A172 (cell line): ENCODE measurements at places on chromosomes 7 and 10.

- no peak for DNase-seq
These were observed 346.4 kb downstream of the PCLO start for GRCh38 chr7:82816272-82816671.

DNA sequence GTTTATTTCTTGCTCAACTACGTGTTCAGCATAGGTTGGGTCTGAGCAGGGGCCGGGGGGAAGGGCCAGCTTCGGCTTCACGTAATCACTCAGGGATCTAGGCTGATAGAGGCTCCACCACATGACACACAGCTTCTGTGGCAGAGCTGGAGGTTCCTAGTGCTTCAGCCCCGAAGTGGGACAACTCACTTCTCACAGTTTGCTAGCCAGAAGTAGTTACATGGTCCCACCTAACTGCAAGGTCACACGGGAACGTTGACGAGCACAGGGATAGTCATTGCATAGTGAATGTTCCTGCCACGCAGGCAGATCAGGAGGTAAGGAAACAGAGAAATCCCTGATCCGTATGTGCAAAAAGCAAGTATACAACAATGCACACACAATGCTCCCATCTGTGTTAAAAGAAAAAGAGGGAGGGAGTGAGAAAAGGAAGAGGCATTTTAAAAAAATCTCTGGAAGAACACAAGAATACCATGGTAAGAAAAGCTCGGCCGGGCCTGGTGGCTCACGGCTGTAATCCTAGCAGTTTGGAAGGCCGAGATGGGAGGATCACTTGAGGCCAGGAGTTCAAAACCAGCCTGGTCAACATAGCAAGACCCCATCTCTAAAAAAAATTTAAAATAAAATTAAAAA is 16.9 kb downstream of the SMURF1 start:
- no peak for DNase-seq

GRCh38 chr7:33582104-33582503 is 323.2 kb upstream of the BMPER start:
- no peak for DNase-seq

- DNase-seq = no peak
These were observed 4.3 kb upstream of the KAT6B start for GRCh38 chr10:74822101-74822500.

- DNase-seq = no peak
These were observed 32.6 kb downstream of the VSTM4 start for GRCh38 chr10:49082766-49083165.

DNA sequence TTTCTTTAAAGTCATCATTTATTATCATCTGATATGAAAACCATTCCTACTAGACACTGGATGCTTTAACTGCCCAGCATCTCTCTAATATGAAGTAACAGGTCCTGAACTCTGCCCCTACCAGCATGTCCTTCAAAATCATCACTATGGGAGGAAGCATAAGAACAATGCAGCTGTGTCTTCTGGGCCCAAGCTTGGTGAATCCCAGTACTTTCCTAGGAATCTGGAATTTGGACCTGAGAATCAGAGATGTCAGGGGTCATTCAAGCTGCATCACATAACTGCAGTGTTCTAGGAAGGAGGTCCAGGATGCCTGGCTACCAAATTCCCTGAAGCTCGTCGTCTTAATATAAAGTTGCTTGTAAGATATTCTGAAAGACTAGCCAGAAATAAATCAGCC is 182.7 kb downstream of the AHR start:
- no peak for DNase-seq

- no peak for DNase-seq
These were observed 441.4 kb downstream of the CNTNAP2 start for GRCh38 chr7:146557971-146558469.

- DNase-seq = no peak
These were observed 314.5 kb upstream of the SEMA3C start for GRCh38 chr7:81233208-81233940.

- peak; percentile 38 for DNase-seq
These were observed 83.8 kb upstream of the GPR26 start for GRCh38 chr10:123582084-123582989.

DNA sequence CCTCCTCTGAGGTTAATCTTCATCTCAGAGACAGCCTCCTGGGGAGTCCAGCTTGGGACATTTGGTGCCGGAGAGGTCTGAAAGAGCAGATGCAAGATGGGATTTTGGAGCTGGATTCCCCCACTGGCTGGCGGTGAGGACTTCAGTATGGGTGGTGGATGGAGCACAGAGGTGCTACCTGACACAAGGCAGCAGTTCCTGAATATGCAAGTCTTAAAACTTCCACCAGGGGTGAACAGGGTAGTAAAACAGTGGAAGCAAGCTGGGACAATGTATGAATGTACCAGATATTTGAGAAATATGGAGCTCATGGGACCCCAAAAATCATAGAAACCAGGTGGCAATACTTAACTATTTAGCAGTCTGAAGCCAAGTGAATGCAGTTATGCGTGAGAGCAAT is 4.8 kb upstream of the TAF3 start:
- no peak for DNase-seq

- DNase-seq = no peak
These were observed 79.4 kb upstream of the FEZF1 start for GRCh38 chr7:122383934-122384333.

- DNase-seq = no peak
These were observed 80.7 kb downstream of the MMRN2 start for GRCh38 chr10:86876748-86877147.

DNA sequence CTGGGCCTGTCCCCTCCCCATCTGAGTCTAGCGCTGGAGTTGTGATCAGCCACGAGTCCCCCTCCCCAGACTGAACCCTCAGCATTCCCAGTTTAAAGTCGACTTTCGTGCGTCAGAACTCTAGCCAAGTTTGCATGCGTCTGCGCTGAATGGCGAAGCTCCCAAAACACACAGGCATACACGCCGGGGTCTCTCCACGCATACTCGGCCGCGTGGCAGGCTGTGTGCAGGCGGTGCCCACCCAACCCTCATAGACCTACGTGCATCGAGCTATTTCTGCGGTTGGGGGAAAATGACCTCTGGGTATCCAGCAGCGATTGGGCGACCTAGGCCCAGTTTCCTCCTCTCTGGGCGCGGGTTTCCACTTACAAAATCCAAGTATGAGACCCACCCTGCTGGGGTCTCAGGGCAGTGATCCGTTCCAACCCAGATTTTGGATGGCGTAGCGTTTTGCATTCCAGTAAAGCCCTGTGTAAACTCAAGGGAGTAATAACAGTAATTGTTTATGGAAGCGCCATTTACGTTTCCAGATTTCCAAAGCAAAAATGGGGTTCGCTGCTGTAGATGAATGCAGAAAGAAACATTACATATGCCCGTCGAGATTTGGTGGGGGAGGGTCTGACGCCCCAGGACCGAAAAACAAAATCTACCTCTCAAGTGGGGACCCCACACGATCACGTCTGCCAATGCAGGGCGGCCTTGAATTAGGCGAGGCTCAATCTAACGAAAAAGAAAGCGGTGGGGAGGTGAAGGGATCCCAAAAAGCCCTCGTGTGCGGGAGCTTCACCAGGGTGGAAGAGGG is 2.0 kb upstream of the HMX3 start:
- no peak for DNase-seq

- no peak for DNase-seq
These were observed 209.9 kb downstream of the GFRA1 start for GRCh38 chr10:116063107-116063506.

DNA sequence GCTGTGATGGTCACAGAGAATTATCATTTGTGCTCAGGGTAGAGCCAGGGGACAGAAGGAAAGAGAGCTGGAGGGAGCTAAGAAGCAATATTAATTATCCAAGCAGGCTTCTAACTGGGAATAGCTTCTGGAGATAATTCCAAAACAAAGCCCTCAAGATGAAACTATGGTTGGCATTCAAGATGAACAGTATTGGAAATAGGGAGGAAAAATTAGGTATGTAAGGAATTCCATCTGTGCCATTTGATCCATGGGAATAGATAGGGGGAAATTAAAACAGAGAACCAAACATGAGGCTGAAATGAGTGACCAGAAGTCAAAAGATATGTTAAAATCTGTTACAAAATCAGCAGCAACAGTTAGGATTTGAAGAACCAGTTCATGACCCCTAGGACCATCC is 75.3 kb downstream of the NDUFB2 start:
- DNase-seq = no peak

DNA sequence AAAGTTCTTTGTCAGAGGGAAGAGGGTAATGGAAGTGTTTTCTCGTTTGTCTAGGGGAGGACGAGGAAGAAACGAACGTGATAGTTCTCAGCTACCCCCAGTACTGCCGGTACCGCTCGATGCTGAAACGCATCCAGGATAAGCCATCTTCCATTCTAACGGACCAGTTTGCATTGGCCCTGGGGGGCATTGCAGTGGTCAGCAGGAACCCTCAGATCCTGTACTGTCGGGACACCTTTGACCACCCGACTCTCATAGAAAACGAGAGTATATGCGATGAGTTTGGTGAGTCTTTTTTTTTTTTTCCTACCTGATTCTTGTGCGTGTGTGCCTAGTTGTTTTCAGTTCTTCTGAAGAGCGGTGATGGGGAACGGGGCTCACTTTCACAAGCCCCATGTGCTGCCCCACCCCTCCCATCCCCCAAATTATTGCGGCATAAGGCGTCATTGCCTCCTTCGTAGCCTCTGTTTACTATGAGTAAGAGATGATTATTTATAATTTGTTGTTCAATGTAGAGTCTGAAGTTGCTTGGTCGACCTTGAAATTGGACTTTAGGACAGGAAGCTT is 98.6 kb downstream of the ARID5B start:
- no peak for DNase-seq

DNA sequence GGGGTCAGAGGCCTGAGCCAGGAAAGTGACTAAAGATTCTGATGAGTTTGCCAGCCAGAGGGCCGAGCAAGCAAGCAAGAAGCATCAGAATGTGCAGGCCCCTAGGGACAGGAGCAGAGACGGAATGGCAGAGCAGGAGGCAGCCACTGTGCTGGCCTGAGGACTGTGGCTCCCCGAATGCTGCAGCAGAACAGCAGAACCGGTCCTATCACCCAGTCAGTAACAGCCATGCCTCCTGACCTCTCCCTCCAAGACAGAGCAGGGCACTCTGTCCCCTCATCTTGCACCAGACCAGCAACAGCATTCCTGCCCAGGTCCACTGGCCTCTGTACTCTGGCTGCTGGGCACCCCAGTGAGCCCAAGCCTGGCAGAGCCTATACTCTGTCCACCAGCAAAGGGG is 85.9 kb downstream of the ARHGAP22 start:
- DNase-seq = no peak

DNA sequence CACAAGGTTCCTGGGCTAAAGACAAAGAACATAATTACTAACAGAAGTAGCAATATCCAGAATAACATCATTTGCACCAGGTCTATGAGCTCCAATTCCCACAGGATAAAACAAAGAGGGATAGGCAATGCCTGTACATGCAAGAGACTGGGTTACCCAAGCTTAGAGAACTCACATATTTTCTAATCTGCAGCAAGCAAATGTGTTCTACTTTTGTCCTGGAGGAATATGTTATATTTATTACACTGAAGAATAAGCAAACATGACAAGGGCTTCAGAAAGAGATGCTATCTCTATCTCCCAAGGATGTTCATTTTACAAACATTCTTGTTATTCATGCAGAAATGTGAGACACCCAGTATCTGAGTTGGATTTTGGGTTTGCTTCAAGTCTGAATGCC is 118.6 kb downstream of the MDFIC start:
- DNase-seq = no peak

- no peak for DNase-seq
These were observed 40.0 kb upstream of the AGR3 start for GRCh38 chr7:16921644-16922257.

DNA sequence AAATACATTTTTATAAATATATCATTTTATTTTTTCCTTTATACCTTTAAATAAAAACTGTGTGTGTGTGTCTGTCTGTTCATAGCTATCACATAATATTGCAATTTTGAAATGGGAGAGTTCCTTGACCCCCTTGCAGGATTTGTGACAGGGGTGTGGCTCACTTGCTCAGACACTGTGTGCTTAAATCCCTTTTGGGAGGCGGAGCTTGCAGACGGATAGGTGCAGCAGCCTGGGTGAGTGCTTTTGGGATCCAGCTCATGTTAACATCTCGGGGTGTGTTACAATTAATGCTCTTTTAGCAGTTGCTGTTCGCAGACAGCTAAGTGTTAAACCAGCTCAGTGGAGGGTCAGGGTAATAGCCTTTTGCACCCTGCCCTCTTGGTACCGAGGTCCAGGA is 459.8 kb downstream of the IPMK start:
- no peak for DNase-seq

GRCh38 chr10:86733260-86733671 is 23.2 kb upstream of the BMPR1A start:
- DNase-seq = no peak

- DNase-seq = no peak
These were observed 34.1 kb upstream of the ARMC3 start for GRCh38 chr10:22893781-22894180.

DNA sequence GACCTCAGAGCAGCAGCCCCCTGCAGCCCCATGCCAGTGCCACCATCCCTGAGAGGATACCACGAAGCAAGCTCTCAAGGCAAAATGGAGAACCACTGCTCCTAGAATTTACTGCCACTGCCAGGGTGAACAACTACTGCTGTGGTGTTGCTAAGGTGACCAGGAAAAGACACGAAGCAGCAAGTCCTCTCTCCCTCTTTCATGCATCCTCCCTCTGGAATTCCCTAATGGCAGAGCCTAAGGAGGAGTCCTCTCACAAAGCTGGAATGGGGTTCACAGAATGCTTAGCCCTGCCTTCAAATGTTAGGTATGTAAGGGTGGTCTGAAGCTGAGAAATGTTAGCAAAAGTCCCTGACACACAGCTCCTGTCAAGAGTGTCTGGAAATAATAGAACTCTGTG is 35.8 kb upstream of the NPSR1 start:
- no peak for DNase-seq

DNA sequence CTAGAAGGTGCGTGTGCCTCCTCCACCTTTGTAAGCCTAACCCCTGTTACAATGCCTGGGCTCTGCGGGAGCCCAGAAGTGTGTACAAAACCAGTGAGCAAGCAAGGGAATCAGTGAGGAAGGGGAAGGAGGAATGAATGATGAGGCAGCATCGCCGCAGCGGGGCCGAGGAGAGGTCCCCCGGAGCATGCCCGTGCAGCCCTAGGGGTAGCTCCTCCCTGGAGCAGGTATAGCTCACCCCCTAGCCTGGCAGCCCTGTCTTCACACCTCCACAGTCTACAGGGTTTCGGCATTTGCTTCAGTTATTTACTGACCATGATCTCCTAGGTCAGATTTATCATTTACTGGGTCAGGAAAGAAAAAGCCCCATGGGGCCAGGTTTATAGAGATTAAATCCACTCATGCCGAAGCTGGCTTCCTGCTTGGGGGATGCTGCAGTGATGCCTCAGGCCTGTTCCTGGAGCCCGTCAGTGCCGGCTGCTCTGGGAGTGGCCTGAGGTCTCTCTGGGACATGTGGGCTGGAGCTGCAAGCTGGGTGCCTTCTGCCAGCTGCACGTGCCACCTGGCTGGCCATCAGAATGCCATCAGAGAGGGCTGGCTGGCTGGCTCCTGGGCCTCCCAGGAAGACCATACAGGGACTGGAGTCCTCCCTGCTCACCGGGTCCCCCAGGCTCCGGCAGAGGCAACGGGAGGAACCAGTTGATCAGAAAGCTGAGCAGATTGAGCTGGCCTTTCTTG is 138.9 kb downstream of the GRK5 start:
- peak; percentile 30 for DNase-seq

GRCh38 chr7:100477871-100478267 is 1.1 kb downstream of the TSC22D4 start:
- DNase-seq = no peak
